Activated CD4-positive, alpha-beta T cell treated with anti-CD3 and anti-CD28 coated beads, Interleukin-2, amount 10 ng/mL, durations not matched to agents 7 days and 5 days (primary cell): ENCODE measurements at places on chromosomes 1 and 21. TPM values are rescaled to one million over a fixed set of nuclear protein-coding genes. Genes with fewer than 3 reads are reported as not detected.

DNA sequence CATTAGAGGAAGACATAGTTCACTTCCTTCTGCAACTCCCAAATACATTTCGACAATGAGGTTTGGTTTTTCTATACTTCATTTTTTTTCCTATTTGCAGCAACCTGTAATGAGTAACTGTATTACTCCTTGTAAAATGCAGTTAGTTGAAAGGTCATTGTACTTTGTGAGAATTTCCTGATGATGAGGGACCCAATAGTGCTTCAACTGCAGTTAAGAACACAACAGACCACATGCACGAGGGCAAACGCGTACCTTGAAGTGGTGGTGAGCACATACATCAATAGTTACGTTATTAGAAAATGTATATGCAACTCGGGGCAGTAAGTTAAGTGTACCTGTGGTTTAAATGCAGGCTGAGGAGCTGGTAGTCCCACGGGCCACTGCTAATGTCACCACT lies 171.8 kb downstream of the GABPA start:
- no peak overlapping the region for H3K27ac ChIP-seq
- no peak for DNase-seq
- no peaks in the 10 kb centered on the region for H3K27me3 ChIP-seq
- no peak overlapping the region for H3K4me3 ChIP-seq
- H3K4me1 ChIP-seq = no peaks in the 10 kb centered on the region
- H3K36me3 ChIP-seq = no peaks in the 10 kb centered on the region

GRCh38 chr1:59819566-59820438 lies 5.1 kb downstream of the HOOK1 start:
- H3K36me3 ChIP-seq = no peaks in the 10 kb centered on the region
- no peak overlapping the region for H3K4me3 ChIP-seq
- DNase-seq = no peak
- no peak overlapping the region for H3K27ac ChIP-seq

SLC5A9 gene
- not detected for total RNA-seq

- H3K27ac ChIP-seq = no peak overlapping the region
- DNase-seq = no peak
- H3K4me1 ChIP-seq = no peaks in the 10 kb centered on the region
- H3K27me3 ChIP-seq = peaks cover 3% of the 10 kb centered on the region
These were observed 12.2 kb upstream of the PPIH start for GRCh38 chr1:42646056-42646455.

OR2AK2 gene
- not detected for total RNA-seq

DNA sequence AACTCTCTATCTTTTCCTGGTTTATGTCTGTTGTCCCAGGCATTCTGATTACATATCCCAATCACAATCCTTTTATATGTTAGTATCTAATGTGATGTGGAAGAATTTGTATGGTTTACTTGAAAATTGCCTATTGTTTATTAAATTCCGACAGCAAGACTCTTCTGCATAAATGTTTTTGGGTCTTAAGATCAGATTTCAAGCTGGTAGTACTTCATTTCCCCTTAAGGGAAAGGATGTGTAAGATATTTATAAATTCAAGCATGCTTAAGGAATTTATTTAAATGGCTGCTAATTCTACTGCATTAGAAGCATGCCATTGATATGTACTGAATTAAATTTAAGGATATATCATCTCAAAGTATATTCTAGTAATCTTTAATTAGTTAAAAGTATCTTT lies 20.4 kb upstream of the GPR88 start:
- H3K27ac ChIP-seq = no peak overlapping the region
- DNase-seq = no peak
- no peaks in the 10 kb centered on the region for H3K27me3 ChIP-seq
- no peak overlapping the region for H3K4me3 ChIP-seq
- peaks cover 8% of the 10 kb centered on the region for H3K4me1 ChIP-seq

RAB7B gene
- total RNA-seq = not detected

GRCh38 chr1:32754317-32755097 lies 51.9 kb upstream of the SYNC start:
- peak overlapping the region; percentile 39 for H3K4me3 ChIP-seq
- DNase-seq = peak; percentile 35
- H3K27ac ChIP-seq = no peak overlapping the region
- peaks cover 31% of the 10 kb centered on the region for H3K27me3 ChIP-seq

- H3K4me1 ChIP-seq = no peaks in the 10 kb centered on the region
- no peak overlapping the region for H3K27ac ChIP-seq
- no peak for DNase-seq
- H3K36me3 ChIP-seq = peaks cover 2% of the 10 kb centered on the region
- peaks cover 10% of the 10 kb centered on the region for H3K27me3 ChIP-seq
These were observed 28.8 kb upstream of the SELE start for GRCh38 chr1:169762699-169763098.

MACO1 gene
- total RNA-seq = 18.8 TPM

DNA sequence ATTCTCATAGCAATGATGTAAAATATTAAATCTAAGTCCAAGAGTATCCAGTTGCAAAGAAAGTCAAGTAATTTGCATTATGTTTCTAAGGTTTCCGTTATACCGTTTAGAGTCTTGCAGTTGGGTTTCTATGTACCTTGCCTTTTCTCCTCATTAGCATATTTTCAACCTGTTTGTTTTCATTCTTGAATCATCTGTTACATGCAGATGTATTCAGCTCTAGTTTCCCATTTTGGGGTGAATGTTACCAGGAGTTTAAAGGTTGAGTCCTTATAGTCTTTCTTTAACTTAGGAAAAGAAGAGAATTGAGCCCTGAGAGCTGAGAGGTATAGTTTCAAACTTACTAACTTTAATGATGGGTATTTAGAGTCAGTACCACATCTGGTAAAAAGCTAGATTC lies 139.9 kb downstream of the NFIA start:
- no peak overlapping the region for H3K27ac ChIP-seq
- H3K27me3 ChIP-seq = peaks cover 5% of the 10 kb centered on the region
- H3K36me3 ChIP-seq = no peaks in the 10 kb centered on the region
- no peaks in the 10 kb centered on the region for H3K4me1 ChIP-seq
- no peak overlapping the region for H3K4me3 ChIP-seq

OR2L5 gene
- not detected for total RNA-seq

DNA sequence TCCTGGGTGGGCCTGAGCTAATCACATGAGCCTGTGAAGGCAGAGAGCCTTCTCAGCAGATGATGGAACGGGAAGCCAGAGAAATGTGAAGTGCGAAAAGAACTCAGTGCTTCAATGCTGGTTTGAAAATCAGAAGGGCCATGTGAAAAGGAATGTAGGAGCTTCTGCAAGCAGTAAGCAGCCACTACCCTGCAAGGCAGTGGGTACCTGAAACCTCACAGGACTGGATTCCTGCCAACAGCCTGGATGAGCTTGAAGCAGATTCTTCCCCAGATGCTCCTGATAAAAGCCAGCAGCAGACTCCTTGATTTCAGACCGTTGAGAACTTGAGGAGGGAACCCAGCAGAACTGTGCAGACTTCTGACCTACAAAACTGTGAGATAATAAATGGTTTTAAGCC lies 158.6 kb downstream of the SYT2 start:
- no peaks in the 10 kb centered on the region for H3K36me3 ChIP-seq
- H3K27me3 ChIP-seq = no peaks in the 10 kb centered on the region
- H3K4me3 ChIP-seq = no peak overlapping the region
- peaks cover 9% of the 10 kb centered on the region for H3K4me1 ChIP-seq
- H3K27ac ChIP-seq = no peak overlapping the region
- no peak for DNase-seq
